ENCODE measurements at places on chromosomes 2 and 18.

GRCh38 chr2:21841341-21841740 is 717.6 kb downstream of the TDRD15 start:
- DNase-seq = no peak

- DNase-seq = no peak
These were observed 14.7 kb downstream of the LINC00305 start for GRCh38 chr18:64134044-64134747.

DNA sequence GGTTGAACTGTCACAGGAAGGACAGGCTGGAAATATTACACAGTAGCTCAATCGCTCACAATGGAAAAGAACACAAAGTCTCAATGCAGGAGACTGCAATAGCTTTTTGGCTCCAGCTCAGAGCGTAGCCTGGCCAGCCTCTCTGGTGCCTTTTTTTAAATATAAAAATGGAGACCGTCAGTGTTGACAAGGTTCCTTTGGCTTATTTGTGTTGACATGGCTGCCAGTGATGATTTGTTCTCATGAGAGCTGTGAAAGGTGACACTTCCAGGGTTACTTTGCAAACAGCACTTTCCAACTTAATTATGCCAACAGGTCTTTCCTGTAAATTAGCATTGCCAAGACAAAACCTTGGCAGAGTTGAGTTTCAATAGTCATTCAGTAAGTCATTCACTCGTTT is 70.8 kb downstream of the KCNE4 start:
- DNase-seq = no peak

DNA sequence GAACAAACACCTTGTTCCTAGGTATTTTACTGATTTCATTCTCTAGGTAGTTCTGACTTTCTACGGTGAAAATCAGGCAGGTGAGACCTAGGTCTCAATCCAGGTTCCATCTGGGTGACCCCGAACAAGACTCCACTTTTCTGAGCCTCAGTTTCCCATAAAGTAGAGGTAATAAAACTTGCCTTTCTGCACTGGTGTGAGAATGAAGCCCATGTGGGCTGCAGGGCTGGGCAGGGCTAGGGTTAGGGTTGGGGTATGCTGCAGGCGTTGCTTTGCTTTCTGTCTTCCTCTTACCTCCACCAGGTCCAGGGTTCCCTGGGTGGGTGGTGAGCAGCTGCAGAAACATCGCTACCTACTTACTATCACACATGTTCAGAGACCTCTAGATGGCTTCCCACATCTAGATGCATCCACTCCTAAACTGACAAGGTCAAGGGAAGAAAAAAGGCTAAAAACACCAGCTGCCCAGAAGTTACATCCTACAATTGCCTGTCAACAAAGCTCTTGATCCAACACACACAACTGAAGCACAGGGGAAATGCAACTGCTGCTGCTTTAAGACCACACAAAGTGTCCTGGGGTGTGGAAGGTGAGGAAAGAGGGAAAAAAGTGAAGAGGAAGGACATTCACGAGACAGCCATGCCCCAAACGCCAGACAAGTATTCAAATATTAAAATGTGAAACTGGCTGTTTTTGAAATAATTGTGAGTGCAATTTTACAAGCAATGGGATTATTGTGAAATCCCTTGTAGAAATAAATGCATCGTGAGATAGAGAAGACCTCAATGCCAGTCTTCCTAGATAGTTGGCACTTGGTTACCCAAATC is 23.5 kb downstream of the MBP start:
- no peak for DNase-seq

DNA sequence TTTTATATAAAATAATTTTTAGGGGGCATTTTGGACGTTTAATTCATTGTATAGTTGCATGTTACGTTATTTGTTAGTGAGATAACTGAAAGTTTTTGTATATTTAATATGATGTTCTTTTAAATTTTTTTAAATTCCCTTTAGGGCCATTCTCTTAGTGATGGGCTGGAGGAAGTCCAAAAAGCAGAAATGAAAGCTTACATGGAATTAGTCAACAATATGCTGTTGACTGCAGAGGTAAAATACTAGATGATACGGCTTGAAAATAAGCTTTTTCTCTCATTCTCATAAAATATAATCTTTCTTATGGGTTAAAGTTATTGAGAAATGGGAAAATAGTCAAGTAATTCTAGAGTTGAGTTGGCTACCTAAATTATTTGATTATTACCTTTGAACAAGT is 58.9 kb downstream of the MTX2 start:
- DNase-seq = no peak

GRCh38 chr18:34528177-34528576 is 181.9 kb upstream of the DTNA start:
- DNase-seq = no peak
